ENCODE measurements at places on chromosomes 5 and 9.

DNA sequence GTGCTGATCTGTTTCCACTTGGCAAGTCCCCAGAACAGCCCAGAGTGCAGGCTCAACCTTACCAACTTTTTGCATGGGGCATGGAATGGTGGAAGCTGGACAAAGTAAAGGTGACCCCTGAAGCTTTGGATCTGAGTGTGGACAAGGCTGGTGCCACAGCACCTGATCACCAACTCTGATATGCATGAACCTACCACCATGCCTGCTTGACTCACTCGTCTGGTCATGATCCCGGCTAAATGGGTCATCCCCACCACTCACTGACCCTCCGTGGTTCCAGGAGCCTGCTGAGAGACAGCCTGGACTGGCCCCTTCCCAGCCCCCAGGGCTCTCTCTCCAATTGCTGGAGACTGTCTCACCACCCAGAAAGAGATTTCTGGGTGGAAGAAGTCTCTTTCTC, 14.4 kb upstream of the SLC22A4 start:
- no peak for DNase-seq

GRCh38 chr9:134509281-134509680, 132.3 kb upstream of the COL5A1 start:
- no peak for DNase-seq

GRCh38 chr5:160938532-160938931, 86.5 kb upstream of the ATP10B start:
- DNase-seq: no peak

- DNase-seq: no peak
These were observed 69.8 kb downstream of the SYK start for GRCh38 chr9:90871327-90871935.
